Temporal lobe (tissue), 4 donors: ENCODE measurements at places on chromosomes 3 and 15. TPM values are rescaled to one million over a fixed set of nuclear protein-coding genes. Genes with fewer than 3 reads are reported as not detected.

The ZNF774 gene
- total RNA-seq = 6.9 TPM

The SYNM gene
- 14.0 TPM for total RNA-seq

The CLDN18 gene
- total RNA-seq = under 0.01 TPM

The FBXL22 gene
- 0.74 TPM for total RNA-seq

The MYZAP gene
- total RNA-seq = 0.25 TPM

The ANKRD34C gene
- total RNA-seq = under 0.01 TPM

The AADACL2 gene
- not detected for total RNA-seq

The SLC2A2 gene
- not detected for total RNA-seq

The ATP2C1 gene
- 171 TPM for total RNA-seq

The FSD2 gene
- not detected for total RNA-seq

The HCLS1 gene
- 0.74 TPM for total RNA-seq

The GJD2 gene
- 2.2 TPM for total RNA-seq

The CCDC80 gene
- total RNA-seq = 5.4 TPM

The IQCF2 gene
- not detected for total RNA-seq

The DUOXA2 gene
- total RNA-seq = not detected

The GRK7 gene
- 0.25 TPM for total RNA-seq
